Stimulated activated CD4-positive, alpha-beta T cell treated with anti-CD3 and anti-CD28 coated beads, Interleukin-2, amount 100 ng/mL, for 48 hours (primary cell): ENCODE measurements at places on chromosomes 13 and 19.

- DNase-seq: no peak
These were observed 1089.7 kb downstream of the EFNB2 start for GRCh38 chr13:105445796-105446195.

- no peak for DNase-seq
These were observed 351.2 kb upstream of the ARGLU1 start for GRCh38 chr13:106919133-106919532.

DNA sequence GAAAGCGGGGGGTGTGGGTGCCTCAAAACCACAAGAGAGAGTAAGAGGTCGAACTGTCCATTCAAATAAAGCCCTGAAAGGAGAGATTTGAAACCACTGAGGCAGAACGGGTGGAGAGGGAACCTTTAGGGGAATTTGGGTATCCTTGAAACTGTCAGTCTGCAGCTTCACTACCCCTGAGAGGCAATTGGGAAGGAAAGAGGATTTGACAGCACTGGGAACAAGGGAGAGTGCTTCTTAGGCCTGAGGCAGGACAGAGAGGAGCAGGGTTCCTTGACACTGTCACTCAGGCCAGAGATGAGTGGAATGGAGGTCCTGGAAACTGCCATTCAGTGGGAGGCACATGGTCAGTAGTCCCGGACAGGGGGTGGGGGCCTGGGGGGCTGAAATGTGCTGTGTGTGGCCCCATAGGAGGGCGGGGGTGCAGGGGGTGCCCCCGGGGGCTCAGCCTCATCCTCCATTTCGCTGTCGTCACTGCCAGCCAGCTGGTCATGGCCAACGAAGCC lies 5.0 kb downstream of the GFY start:
- DNase-seq: no peak

- no peak for DNase-seq
These were observed 16.4 kb downstream of the SMIM24 start for GRCh38 chr19:3463714-3464586.

GRCh38 chr13:96904232-96904631 lies 90.0 kb downstream of the OXGR1 start:
- DNase-seq: no peak

- no peak for DNase-seq
These were observed 12.0 kb downstream of the B3GNT8 start for GRCh38 chr19:41415154-41415571.

DNA sequence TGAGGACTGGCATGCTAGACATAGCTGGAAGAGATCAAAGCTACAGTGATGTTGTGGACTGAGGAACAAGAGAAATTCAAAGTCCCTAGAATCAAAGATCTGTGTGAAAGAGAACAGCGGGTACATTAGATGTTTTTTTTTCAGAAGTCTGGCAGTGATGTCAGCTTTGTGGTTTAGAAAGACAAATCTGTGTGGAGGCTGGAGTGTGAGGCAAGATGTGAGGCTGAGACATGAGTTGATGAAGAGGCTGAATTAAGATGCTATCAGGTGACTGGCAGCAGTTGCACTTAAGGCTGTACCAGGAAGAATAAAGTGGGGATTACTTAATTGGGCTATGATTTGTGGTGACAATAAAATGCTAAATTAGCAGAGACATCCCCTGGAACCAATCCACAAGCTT lies 46.5 kb downstream of the DNAJC3 start:
- no peak for DNase-seq

DNA sequence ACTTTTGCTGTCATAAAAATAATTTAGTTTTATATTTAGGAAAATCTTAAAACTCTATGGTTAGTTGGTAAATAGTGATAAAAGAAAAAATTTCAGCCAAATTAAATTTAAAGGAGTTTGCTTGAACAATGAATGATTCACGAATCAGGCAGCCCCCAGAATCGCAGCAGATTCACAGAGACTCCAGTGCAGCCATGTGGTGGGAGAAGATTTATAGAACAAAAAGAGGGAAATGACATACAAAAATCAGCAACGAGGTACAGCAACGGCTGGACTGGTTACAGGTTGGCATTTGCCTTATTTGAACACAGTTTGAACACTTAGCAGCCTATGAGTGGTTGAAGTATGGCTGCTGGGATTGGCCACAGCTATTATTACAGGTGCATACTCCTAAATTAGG lies 96.4 kb upstream of the MYCBP2 start:
- DNase-seq: no peak

- no peak for DNase-seq
These were observed 76.9 kb downstream of the TNFSF13B start for GRCh38 chr13:108346376-108346775.

- no peak for DNase-seq
These were observed 49.0 kb upstream of the ZNF780A start for GRCh38 chr19:40139533-40140287.

DNA sequence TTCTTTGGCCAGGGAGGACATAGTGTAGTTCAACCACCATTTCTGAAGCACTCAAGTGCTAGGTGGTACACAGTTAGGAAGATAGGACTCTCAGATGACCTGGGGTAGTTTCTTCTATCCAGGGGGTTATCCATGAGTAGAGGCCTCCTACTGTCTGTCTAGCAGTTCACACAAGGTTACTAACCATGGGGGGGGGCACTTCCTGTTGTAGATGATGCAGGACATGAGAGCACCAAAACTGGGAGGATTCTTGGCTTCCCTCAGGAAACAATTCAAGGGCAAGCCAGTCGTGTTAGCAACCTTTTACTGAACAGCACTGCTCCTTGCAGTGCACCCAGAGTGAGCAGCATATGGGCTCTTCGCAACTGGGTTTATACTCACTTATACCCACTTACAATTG lies 8.9 kb upstream of the TPP2 start:
- DNase-seq: no peak

- DNase-seq: no peak
These were observed 600.6 kb downstream of the UQCRFS1 start for GRCh38 chr19:28612275-28612769.

- DNase-seq: no peak
These were observed 401.2 kb downstream of the SPRY2 start for GRCh38 chr13:79939689-79940088.

DNA sequence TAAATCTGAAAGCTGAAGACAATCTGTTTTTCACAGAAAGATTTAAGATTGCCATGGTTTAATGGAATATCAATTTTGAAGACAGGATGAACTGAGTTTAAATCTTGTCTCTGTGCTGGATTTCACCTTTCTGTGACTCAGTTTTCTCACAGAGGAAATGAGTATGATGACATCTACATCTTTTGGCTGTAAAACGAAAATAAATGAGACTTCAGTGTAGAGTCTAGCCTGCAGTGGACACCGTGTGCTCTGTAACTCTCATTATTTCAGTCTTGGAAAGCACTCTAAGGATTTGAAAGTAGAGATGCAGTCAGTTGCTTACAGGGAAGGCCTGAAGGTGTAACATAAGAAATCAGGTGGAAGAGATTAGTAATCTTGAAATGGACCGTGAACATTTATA lies 150.4 kb downstream of the NALCN start:
- DNase-seq: no peak

GRCh38 chr19:31146546-31147183 lies 202.6 kb downstream of the TSHZ3 start:
- no peak for DNase-seq

GRCh38 chr19:48480558-48481500 lies 11.7 kb downstream of the CYTH2 start:
- peak; percentile 36 for DNase-seq

DNA sequence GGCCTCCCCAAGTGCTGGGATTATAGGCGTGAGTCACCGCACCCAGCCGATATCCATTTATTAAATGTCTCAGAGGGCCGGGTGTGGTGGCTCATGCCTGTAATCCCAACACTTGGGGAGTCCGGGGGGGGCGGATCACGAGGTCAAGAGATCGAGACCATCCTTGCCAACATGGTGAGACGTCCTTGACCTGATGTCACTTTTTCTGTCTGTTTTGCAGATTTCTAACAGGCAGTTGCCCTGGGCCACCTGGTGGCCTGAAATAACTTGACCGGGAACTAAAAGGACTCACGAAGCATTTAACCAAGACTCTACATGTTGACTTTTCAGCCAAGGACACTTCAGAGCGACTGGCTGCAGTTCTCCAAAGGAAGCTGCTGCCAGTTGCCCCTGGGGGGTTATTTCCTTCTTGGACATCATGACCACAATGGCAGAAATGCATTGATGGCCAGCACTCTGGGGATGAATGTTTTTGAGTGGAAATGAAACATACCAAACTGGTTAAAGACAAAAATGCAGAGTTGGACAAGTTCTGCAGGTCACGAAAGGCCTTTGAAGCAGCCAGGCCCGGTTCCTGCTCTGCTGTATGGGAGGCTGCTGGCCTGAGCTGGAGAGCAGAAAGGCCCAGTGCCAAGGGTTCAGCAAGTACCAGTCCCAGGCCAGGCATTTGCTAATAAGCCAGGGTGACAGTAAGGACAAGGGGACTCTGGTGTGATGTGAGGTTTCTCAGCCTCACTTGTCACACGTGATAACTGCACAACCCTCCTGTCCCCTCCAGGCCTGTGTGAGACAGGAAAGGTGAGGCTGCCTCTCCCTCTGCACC lies 8.3 kb downstream of the ZNF837 start:
- DNase-seq: no peak

DNA sequence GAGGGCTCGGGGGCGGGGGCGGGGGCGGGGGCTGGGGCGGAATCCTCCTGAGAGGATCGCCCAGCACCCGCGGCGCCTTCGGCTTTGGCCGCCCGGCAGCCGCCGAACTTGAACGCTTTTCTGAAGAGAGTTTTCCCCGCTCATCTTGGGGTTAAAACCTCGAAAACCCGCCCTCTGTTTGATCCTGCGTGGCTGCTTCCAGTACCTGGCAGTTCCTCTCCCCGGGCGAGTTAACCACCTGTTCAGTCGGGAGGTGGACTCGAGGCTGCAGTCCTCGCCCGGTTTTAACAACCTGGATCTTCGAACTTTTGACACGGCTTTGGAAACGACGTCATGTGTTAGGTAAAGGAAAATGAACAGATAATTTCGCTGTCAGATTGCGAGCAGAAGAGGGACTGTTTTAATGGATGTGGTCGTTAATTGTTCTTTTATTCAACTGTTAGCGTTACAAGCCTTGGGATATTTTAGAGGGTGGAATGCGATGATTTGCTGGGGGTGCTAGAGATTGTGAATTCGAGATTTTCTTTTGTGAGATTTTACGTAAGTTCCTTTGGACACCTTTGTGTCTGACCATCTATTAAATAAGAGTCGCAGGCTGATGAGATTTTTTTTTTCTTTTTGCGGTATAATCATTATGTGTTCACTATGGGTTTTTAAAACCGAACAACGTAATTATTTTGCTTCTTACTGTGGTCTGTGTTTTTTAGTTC lies 1.0 kb downstream of the FNDC3A start:
- peak; percentile 44 for DNase-seq

GRCh38 chr19:18362934-18363542 lies 22.6 kb downstream of the PGPEP1 start:
- DNase-seq: no peak

DNA sequence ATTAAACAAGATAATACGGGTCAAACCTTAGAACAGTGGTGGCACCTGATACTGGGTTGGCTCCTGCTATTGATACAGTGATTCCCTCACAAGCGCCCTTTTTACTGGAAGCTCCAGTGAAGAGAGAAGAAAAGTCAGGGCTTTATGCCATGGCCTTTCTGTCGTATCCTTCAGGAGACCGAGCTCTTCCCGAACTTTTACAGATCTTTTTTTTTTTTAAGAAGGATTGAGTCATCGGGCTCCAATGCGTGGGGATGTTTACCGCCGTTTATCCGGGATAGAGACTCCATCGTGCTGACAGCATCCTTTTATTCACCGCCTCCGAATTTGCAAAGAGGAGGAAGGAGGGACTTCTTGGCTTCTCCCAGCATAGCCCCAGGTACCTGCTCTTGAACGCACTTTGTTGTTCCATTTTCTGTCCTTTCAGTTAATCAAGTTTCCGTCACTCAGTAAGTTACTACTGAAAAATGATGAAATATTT lies 574 bp downstream of the ZNF227 start:
- no peak for DNase-seq

- DNase-seq: no peak
These were observed 334.0 kb downstream of the KCTD12 start for GRCh38 chr13:76552041-76552772.

DNA sequence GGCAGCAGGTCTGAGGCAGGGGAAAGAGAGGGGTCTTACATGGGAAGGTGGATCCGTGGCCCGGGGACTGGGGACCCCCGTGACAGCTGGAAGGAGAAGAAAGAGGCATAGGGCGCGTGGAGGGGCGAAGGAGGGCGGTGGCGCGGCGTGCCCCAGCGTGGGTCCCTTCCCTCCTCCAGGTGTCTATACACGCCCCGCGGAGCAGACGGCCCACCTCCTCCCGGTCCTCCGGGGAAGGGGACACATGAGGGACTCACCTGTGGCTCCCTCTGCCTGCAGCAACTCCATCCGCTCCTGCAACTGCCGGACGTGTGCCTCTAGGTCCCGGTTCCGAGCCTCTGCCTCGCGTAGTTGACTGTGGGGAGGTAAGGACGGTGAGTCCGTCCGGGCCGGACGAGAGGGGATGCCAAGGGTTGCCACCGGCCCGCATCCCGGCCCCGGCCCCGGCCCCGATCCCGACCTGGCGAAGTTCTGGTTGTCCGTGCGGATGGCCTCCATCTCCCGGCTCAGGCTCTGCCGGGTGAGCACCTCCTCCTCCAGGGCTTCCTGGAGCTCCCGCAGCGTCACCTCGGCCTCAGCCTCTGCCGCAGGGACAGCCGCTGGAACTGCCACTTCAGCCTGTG lies 2.4 kb upstream of the SIX5 start:
- no peak for DNase-seq

DNA sequence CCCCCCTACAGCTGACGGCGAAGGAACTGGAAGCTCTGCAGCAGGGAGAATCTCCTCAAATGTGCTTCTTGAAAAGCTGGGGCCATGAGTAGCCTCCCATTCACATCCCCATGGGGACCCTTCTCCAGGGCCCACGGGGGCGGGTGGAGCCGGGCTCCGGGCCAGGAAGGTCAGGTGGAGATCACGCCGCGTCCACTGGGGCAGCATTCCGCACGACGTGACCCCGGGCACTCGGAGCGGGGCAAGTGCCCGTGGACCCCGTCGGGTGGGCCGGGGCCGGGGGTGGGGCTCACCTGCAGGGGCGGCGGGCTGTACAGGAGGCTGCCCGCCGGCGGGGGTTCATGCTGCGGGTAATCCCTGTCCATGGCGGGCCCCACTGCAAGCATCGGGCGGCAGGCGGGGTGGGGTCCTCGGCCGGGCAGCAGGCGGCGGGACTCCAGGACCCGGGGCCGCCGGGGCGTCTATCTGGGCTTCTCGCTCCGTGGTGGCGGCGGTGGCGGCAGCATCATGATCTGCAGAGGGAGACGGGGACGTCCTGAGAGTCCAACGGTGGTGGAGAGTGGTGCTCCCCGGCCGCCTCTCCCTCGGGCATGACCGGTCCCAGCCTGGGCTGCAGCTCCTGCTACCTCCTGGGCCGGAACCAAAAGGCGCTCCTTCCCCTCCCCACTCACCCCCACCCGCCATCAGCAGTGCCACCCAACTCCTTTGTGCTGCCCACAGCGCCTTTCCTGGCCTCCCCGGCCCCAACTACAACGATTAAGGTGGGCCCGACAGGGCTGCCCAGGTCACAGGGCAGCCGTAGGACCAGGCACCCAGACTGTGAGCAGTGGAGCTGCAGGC lies 20.0 kb downstream of the SBNO2 start:
- no peak for DNase-seq

DNA sequence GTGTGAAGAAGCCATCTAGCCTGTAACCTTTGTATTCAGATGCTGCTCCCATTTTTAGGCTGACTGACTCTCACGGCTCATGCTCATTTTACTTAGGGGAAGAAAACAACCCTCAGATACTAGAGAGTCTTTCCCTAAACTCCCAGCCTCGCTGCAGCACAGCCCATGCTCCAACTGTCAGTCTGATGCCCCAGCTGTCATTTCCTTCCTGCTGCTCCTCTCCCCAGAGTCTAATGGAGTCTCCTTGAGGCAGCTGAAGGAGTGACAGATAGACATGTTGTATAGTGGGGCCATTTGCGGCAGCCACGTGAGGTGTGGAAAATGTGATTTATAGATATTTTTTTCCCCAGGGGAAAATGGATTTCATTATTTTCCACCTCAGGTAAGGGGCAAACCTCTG lies 59.2 kb upstream of the OLFM4 start:
- no peak for DNase-seq
